Foreskin melanocyte (primary cell): ENCODE measurements at places on chromosomes 11 and 22.

GRCh38 chr11:15750535-15751308 lies 605.6 kb downstream of the SOX6 start:
- no peak for DNase-seq

GRCh38 chr11:36774603-36775002 lies 176.6 kb upstream of the RAG2 start:
- DNase-seq, result no peak

- no peak for DNase-seq
Observed at GRCh38 chr11:82792319-82792718, 58.7 kb upstream of the FAM181B start.

GRCh38 chr11:14409891-14410290 lies 50.9 kb upstream of the RRAS2 start:
- DNase-seq, result no peak

- DNase-seq, result peak; percentile 50
Observed at GRCh38 chr22:17436981-17437412, 67.7 kb downstream of the CECR2 start.

DNA sequence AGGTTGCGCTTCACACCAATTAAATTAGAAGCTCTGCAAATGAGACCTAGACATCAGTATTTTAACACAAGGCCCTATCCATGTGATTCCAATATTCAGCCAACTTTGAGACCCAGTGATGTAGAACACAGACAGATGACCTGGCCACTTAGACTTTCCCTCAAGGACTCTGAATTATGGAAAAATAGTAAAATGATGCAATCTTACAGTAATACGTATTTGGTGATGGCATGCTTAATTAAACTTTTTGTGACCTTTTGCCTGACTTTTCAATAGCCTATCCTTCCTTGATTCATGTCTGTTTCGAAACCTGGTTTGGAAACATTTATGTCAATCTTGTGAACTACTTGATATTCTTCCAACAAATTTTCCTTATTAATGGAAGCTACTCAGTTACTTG lies 521.2 kb downstream of the KCNA4 start:
- DNase-seq, result no peak

GRCh38 chr11:15738931-15739330 lies 617.4 kb downstream of the SOX6 start:
- no peak for DNase-seq

DNA sequence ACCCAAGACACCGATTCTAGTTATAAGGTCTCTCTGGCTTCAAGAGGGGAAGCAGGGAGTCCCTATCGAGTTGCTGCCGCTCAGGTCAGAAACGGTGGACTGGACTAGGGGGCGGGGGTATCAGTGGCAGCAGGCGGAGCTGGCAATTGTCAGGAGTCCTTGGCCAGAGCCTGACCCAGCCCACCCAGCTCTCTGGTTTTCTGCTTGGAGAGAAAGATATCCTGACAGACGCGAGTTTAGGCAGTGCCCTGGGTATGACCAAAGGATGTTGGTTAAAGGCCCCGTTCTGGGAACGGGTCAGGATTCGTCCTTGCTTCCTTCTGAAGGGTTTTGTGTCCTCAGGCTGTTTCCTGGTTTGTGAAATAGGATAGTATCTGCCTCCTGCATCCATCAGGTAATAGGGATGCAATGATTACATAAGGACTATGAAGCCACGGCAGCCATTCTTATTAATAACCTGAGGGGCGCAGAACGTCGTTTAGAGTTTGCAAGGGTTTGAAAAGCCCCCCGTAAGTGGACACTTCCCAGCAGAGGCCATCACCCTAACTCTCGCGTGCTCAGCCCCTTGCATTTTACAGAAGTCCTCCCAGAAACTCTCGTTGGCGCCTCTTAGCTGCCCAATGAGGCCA lies 700 bp upstream of the DEPDC5 start:
- DNase-seq, result no peak

GRCh38 chr11:68329978-68330699 lies 17.7 kb downstream of the LRP5 start:
- DNase-seq, result no peak

- DNase-seq, result peak; percentile 31
Observed at GRCh38 chr22:30969532-30970355, 679 bp downstream of the TUG1 start.

DNA sequence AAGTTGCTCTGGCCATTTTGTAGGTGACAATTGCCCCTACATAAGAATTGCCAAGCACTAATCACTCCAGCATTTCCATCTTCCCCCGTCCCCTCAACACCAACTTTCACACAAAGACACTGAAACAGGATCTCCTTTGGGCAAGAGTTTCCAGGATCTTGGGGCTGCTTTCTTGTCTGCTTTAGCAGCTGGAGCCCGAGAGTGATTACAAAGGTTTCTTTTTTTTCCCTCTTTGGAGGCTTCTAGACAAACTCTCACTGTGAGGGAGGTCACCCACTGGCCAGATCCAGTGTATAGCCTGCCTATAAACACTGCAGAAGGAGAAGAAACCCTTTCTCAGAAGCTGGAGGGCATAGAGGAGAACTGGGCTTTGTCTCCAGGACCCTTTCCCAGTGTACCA lies 92.5 kb downstream of the APIP start:
- peak; percentile 81 for DNase-seq

- DNase-seq, result peak; percentile 31
Observed at GRCh38 chr22:22942511-22943329, 55.1 kb downstream of the IGLL5 start.

DNA sequence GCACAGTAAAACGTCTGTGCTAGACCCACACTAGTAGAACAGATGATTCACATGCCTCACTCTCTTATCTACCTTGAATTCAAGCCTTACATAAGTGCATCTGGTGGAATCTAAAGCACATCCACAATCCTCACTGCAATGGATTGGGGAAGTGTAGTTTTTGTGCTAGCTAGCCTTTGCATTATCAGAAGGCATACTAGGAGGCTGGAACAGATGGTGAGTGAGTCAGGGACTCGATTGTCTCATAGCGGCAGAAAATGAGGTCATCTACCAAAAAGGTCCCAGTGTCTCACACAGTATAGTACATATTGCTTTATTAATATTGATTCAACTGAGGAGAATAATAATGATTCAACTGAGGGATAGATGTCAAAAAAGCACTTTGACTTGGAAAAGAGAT lies 9.3 kb downstream of the MSANTD4 start:
- no peak for DNase-seq

DNA sequence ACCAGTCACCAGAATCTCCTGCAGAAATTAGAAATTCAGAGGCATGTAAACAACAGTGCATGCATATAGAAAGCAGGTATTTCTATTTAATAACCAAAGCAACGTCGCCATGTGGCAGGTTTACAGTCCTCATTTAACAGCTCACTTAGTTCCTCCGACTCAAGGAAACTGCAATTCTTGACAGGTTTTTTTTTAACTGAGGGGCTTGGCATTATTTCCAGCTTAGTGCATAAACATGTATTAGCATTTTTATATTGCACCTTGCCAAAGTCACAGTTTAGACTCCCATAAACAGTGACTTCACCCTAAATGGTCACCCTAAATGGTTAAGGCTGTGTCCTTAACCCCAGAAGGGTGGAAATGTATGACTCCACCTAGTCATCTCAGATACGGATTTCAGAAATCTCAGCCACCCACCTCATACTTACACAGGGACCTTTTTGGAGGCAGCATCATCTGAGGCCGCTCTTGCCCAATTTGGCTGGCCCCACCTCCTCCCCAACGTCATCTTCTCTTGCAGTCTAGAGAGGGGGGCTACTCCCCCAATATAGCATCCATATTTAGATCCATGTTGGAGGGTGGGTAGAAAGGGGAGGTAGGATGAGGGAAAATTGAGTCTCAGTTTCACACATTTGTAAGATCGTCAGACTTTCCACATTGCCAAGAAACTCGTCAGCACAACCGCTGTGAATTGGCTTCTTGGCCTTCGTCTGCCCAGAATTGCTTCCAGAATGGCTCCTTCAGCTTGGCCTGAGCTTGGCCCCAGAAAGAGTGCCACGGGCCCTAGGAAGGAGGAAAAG lies 31.8 kb upstream of the SLC35C1 start:
- no peak for DNase-seq

DNA sequence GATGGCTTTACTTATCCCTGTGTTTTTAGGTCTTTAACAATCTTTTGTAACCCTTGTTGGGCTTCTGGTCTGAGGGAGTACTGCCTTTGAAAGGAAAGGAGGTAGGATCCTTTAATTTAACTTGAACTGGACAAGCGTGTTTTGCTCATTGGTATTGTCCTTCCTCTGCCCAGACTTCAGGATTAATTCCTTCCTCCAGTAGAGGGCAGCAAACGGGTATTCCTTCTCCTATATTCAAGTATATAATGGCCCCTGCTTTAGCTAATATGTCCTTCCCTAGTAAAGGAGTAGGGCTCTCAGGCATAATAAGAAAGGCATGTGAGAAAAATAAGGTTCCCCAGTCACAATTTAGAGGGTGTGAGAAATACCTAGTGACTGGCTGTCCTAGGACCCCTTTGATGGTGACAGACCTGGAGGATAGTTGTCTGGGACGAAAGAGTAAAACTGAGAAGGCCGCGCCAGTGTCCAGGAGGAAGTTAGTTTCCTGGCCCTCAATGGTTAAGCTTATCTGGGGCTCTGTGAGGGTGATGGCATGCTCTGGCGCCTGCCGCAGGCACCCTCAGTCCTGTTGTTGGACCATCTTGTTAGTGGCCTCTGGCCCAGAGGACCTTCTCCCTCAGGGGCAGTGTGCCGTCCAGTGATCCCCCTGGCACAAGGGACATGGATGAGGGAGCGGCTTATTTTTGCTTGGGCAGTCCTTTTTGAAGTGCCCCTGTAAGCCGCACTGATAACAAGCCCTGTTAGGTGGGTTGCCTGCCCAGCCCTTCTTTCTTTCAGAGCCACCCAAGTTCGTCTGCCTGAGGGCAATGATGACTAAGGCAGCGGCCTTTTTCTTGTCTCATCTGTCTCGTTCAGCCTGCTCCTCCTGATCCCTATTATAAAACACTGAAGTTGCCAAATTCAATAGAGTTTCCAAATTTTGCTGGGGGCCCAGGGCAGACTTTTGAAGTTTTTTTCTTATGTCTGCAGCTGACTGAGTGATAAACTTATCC lies 51.8 kb downstream of the C11orf71 start:
- peak; percentile 60 for DNase-seq

DNA sequence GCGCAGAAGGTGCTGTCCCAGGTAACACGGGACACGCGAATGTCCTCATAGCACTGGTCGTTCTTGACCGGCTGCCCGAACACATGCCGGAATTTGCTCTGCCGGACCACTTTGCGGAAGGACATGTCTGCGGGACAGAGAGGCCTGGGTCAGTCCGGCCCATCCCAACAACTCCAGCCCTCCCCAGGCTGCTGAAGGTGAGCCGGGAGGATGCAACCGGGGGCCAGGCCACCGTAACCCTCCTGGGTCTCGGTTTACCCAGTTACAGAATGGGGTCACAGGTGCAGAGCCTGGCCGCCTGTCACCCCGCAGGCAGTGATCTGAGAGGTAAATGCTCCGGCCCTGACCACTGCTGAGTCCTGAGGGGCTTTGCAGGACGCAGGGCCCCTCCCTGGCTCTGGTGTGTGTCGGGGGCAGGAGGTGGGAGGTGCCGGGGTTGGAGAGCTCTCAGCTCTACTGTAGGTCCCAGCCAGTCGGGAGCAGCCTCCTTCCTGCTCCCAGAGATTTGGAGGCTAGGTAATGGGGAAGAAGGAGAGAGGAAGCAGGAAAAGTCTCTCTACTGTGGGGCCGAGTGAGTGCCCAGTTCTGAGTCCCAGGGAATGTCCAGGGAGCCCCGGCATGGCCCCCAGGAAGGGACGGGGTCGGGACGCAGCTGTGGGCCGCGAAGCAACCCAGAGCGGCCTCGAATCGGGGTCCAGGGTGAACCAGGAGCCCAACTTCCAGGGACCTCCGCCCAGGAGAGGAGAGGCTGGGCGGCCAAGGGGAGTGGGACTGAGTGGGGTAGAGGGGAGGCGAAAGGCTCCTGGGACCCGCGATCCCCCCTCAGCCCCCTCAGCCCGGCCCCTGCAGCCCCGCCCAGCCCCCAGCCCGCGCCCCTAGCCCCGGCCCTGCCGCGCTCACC lies 522 bp downstream of the CORO1B start:
- no peak for DNase-seq

DNA sequence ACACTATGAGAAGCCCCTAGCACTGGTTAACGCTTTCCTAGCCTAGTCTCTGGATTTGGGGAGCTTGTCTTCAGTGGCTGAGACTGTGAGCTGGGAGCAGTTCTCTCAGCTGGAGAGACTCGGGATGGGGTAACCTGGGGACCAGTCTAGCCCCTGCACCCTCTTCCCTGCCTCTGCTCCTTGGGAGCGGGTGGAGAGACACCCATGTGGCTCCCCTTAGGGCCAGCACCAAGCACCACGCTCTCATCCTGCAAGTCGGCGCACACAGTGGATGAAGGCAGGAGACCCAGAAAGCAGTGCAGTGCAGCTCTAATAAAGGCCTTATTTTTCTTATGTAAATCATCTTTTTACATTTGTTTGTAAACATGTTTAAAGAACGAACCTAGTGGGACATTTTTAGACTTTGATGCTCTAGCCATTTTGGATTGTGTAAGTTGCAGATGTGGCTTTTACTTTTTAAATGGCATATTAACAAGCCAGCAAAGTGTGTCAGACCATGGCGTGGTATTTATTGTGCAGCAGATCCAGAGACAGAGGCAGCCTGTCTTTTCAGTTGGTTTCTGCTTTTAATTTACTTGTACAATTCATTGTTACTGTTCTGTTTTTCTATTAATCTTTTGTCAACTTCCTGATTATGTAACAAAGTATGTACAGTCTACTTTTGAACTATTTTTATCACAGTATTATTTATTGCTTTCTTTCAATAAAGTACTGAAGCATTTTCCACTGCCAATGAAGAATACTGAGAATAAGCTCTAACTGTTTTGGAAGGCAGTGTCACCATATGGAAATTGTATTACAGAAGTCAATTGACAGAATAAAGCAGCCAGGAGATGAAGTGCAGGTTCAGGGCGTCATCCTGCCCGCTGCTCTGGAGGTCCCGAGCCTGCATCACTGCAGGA lies 14.4 kb upstream of the CTTN start:
- peak; percentile 72 for DNase-seq
